H54 (cell line): ENCODE measurements at places on chromosomes 2 and 18.

GRCh38 chr2:110677080-110677479 is 783 bp downstream of the BUB1 start:
- no peak for DNase-seq

DNA sequence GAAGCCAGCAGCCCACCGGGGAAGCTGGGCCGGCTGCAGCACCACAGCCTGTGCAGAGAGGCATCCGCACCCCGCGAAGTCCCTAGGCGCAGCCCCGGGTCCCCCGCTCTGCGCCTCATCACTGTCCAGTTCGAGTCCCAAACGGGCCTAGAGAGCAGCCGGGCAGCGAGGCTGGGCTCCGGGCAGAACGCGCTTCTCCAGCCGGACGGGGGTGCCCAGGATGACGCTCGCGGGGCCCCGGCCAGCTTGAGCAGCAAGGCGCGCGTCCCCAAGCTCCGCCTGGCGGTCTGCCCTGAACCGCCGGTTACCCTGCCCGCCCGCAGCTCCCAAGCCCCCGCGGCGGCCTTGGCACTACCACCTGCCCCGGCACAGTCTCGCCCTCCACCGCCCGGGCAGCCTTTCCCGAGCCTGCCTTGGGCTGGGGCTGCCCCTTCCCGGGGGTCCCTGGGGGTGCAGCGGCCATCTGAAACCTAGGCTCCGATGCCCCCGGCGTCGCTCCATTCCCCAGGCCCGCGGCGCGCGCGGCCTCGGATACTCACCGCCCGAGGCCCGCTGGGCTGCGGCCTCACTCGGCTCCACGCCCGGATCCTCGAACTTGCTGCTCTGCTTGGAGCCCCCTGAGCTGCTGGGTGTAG is 591 bp downstream of the SLC16A14 start:
- peak; percentile 29 for DNase-seq

- DNase-seq, result no peak
Observed at GRCh38 chr2:41718705-41719104, 329.1 kb upstream of the PKDCC start.

- DNase-seq, result no peak
Observed at GRCh38 chr2:177165721-177166711, 46.6 kb upstream of the HNRNPA3 start.

- DNase-seq, result no peak
Observed at GRCh38 chr2:202387608-202388342, 11.6 kb downstream of the BMPR2 start.

- DNase-seq, result peak; percentile 5
Observed at GRCh38 chr2:31523871-31524492, 56.8 kb downstream of the SRD5A2 start.

DNA sequence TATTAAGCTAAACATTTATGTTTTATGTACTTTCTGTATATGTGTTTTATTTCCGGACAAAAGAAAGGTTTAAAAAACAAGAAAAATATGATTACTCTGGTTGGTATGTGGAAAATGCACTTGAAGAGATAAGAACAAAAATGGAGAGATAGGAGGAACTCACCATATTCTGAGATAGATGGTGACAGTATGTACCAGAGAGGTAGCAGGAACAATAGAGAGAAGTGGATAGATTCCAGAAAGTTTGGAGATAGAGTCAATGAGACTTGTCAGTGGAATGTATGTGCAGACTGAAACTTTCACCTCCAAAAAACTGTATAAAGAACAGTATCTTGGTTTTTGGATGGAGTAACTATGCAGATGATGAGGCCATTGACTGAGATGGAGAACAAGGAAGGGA is 105.6 kb upstream of the FSHR start:
- DNase-seq, result no peak

- DNase-seq, result no peak
Observed at GRCh38 chr18:35099911-35100310, 58.7 kb downstream of the MAPRE2 start.

DNA sequence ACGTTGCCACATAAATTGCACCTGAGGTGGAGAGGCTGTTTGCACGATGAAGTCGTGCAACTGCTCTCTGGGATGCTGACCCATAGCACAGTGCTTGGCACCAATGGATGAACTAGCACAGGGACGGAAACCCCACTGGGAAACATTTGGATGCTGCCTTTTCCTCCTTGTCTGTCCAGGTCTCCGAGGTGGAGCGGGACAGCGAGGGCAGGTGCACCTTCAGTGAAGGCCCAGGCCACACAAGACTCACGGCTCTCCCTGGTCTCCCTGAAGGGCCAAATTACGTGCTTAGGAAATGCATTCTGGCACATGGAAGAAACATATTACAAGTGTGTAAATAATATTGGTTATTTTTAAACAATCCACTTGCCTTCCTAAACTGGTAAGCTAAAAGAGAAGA is 70.3 kb downstream of the TPO start:
- no peak for DNase-seq

- no peak for DNase-seq
Observed at GRCh38 chr2:218006741-218007140, 3.9 kb upstream of the TNS1 start.

GRCh38 chr2:25400576-25401216 is 59.0 kb upstream of the DNMT3A start:
- no peak for DNase-seq

DNA sequence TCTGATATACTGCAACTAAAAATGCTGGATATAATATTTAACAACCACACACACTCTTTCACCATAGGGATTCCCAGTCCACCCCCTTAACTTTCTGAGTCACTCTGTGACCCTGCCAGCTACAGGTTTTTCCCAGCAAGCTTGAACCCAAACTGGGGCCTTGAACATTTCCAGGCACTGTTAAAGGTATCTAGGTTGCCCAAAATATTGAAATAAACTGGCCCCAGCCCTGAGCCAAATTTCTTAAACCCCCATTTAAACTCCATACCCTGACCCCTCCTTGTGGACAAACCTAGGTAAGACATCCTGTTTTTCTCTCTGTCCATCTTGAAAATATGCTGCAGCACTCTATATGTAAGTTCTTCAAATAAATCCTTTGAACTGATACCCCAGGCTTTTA is 19.7 kb upstream of the DCTN1 start:
- DNase-seq, result no peak

GRCh38 chr2:184875212-184875611 is 276.9 kb downstream of the ZNF804A start:
- DNase-seq, result no peak

- no peak for DNase-seq
Observed at GRCh38 chr18:54880395-54881105, 52.3 kb downstream of the RAB27B start.

DNA sequence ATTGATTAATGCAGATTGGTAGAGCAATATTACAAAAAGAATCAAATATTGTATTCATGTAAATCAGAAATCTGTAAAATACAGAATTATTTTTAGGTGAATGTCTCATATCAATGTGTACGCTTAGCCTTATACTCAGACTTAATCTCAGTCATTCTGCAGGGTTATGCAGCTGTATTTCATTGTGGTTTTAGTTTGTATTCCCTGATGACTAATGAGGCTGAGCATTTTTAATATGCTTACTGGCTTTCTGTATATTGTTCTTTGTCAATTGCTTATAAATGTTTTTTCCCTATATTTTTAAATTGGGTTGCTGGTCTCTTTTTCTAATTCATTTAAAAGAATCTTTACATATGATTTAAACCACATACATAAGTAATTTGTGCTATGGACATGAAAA is 50.1 kb downstream of the CDH19 start:
- no peak for DNase-seq

GRCh38 chr18:23453680-23454058 is 582 bp downstream of the RIOK3 start:
- no peak for DNase-seq

GRCh38 chr2:15243762-15244161 is 317.4 kb downstream of the NBAS start:
- no peak for DNase-seq

DNA sequence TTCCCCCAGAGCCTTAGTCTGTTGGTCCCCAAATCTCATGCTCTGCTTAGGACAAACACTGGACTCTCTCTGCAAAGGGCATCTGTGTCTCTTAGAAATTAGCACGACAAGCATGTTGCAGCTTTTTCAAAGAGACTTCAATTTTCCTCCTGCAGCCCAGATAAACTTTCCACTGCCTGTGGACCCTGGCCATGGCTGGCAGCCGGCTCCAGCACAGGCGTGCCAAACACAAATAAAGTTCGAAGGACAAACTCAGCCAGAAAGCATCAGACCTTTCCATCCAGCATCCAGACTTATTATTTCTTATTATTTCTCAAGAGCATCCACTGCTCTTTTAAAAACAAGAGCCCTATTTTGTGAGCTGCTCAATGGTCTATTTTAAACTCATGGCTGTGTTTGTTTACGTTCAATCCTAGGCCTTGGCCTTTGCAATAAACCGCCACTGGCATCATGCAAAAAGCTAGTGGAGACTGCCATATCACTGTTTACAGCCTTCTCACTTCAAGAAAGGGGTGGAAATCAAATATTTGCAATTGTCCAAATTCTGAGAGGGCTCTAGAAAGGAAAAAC is 300.8 kb downstream of the BCL11A start:
- DNase-seq, result no peak

DNA sequence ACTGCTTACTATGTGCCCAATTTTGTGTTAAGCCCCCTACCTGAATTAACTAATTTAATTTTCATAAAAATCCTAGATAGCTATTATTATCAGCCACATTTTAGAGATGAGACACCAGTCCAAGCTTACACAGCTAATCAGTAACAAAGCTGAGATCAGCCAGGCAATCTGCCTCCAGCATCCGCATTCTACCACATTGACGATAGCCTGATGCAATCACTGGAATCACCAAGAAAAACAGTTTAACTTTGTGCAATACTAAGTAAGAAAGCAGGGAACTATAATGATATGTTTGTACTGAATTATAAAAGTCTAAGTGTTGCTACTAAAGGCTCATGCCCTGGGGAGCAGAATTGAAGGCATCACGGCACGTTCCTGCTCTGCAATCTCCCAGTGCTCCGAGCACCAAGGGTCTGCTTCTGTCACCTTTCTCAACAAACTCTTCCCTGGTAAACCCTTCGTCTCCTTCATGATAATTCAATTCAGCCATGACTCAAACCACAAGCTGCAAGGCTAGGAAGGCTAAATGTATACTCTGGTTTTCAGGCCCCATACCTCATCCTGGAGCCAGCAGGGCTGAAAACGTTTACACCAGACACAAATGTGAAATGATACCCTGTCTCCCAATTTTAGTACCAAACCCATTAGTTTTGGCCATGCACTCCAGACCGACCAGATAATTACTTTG is 19.4 kb downstream of the KANSL3 start:
- DNase-seq, result no peak

- DNase-seq, result no peak
Observed at GRCh38 chr2:26951236-26951635, 19.2 kb upstream of the MAPRE3 start.

GRCh38 chr2:120878970-120879369 is 143.3 kb downstream of the GLI2 start:
- no peak for DNase-seq

GRCh38 chr2:120804459-120804858 is 68.8 kb downstream of the GLI2 start:
- no peak for DNase-seq

GRCh38 chr18:48781163-48781987 is 169.4 kb downstream of the SMAD7 start:
- DNase-seq, result no peak

DNA sequence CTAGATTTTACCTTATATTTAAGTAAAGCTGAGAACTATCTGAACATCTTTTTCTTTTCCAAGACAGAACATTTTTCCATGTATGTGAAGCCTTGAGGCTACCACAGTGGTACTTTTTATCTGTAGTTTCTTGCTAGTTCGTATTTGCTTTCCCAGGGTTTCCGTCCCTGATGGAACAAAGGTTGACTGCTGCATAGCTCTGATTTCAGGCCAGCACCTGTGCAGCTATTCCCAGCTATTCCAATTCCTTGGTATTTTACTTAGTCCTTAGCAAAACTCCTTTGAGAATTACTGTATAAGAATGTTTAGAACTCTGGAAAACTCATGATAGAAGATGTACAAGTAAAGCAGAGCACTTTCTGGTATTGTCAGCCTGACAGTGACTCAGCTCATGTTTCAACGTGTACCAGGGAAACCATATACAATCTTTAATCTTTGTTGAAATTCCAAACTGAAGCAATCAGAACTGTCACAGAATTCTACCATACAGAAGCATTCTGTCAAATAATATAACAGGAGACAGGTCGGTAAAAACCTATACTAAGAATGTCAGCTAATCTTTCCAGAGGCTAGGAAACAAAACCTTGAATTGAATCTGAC is 162.2 kb downstream of the PKP4 start:
- no peak for DNase-seq

DNA sequence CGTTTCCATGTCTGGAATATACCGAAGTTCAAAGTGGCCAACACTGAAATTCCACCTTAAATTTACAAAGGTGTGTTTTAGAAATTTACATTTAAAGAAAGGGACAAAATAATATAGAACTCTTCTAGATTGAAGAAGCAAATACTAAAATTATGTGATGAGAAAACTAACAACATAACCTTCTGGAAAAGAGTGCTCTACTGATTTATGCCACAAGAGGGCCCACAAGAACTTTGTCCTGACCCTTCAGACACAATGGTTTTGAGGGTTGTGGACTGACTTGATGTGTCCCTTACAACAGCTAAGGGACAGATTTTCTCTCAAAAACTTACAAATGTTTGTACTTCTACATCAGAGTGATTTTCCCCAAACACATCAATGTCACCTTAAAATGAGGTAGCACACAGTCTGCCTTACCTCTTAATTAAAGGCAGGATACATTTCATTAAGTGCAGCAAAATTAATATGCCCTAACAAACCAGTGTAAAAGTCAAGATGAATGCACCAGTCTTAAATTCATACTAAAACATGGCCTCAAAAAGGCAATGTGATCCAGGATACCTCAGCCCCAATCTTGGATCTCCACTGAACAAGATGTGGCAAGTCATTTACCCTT is 36.2 kb downstream of the EIF2AK3 start:
- DNase-seq, result no peak

DNA sequence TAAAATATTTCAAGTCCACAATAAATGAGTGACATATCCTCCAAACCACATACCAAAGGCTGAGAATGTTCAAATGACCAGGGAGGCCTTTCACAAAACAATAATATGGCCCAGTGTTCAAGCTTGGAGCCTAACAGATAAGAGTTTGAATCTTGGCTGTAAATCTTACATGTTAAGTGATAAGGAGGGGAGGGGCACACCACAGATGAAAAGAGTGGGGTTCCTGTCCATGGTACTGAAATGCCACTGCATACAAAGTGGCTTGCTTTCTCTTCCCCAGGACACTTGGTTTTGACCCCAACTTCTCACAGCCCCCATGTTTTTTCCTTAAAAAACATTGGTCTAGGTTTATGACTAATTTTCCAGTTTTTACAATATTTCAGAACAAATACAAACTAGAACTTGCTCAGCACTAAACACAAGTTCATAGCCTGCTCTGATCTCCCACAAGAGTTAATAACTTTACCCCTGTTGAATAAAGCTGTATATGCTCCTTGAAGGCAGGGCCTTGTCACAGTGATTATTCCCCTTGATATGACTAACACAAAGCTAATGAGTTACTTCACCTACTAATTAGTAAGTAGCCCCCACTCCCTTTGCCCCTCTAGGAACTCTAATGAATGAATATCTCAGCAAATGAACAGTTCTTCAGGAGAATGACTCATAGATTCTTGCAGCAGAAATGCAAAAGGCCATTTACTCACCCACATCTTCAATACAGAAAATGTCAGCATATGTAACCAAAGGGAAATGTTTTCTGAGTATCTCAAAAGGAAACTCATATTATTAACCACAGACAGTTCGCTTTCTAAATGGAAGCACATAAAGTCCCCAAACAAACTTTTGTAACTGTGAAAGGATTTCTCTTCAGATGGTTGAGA is 142.2 kb downstream of the SATB2 start:
- DNase-seq, result no peak
